ENCODE measurements at places on chromosomes 6 and 20.

- no peaks in the 10 kb centered on the region for H3K27me3 ChIP-seq
- peaks cover 2% of the 10 kb centered on the region for H3K36me3 ChIP-seq
- no peak overlapping the region for H3K4me3 ChIP-seq
These were observed 17.7 kb downstream of the UTRN start for GRCh38 chr6:144302701-144303372.

DNA sequence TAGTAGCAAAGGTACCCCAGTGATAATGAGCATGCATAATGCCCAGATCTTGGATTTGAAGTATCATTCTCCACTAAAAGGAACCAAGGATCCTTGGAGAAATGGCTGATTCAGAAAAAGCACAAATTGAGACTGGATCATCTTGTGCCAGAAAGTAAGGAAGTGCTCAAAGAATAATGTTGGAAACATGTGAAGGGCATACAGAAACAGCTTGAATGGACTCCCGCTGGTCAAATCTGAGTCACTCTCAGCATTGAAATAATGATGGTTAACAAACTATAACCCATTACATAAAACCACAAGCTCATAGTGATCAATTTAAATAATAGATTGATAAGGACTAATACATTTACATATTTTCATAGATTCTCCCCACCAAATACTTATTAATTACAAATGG, 3.6 kb upstream of the OSTM1 start:
- no peak overlapping the region for H3K4me3 ChIP-seq
- no peaks in the 10 kb centered on the region for H3K36me3 ChIP-seq
- peaks cover 6% of the 10 kb centered on the region for H3K4me1 ChIP-seq
- H3K27me3 ChIP-seq = peaks cover 5% of the 10 kb centered on the region

GRCh38 chr20:46341074-46342009, 33.0 kb upstream of the CDH22 start:
- H3K27me3 ChIP-seq = peaks cover 54% of the 10 kb centered on the region
- H3K36me3 ChIP-seq = no peaks in the 10 kb centered on the region
- no peak overlapping the region for H3K27ac ChIP-seq

DNA sequence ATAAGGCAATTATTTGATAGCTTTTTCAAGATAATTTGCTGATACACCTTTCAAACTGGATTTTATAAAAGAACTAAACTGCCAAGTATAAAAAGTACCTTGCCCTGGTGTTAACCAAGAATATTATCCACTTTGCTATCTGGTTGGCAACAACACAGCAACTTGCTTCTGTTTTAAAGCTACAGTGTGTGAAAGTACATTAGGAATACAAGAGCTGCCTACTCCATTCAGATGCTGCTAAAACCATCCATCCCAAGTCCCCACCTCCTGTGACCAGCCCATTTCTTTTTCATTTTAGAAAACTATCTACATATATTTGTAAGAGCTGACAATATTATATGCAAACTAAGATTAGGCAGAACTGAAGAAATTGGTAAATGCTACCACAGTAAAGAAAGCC, 12.8 kb downstream of the CLDN20 start:
- H3K27ac ChIP-seq = no peak overlapping the region
- H3K36me3 ChIP-seq = peaks cover 32% of the 10 kb centered on the region
- no peak for DNase-seq
- no peaks in the 10 kb centered on the region for H3K4me1 ChIP-seq

DNA sequence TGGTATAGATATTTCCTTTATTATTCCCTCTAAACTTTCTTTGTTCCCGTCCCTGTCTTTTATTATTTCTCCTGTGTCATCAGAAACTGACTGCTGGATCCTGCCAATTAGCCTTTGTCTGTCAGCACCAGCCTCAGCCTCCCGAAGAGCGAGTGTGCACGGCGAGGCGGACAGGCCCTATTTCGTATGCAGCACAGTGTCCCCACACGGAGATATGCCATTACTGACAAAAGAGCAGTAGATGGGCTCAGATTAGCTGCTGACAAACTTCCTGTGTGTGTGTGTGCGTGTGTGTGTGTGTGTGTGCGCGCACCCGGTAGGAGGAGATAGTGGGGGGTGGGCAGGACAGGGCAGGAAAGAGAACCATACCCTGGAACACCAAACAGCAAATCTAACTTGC, 99.5 kb upstream of the ZFP64 start:
- H3K27me3 ChIP-seq = no peaks in the 10 kb centered on the region
- DNase-seq = no peak
- H3K4me1 ChIP-seq = no peaks in the 10 kb centered on the region
- no peak overlapping the region for H3K27ac ChIP-seq

DNA sequence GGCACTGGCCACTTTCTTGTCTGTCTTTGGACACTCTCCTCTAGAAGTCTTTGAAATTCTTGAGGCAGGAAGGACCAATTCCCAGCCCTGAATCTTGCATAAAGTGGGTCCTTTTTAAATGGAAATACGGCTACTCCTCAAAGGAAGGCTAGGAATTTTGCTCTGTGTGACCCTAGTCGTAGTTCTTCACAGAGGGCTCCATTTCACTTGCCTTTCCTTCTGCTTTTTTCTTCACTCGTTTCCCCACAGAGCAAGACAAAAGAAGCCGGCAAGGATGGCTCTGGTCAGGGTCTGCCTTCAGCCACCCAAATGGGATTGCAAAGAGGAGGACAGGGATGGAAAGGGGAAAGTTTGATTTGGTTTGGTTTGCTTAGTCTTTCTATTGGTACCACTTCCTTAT, 25.8 kb downstream of the HLA-E start:
- no peak overlapping the region for H3K4me3 ChIP-seq
- no peaks in the 10 kb centered on the region for H3K27me3 ChIP-seq
- no peaks in the 10 kb centered on the region for H3K36me3 ChIP-seq
- no peak for DNase-seq

- H3K27ac ChIP-seq = peak overlapping the region; percentile 53
- peaks cover 63% of the 10 kb centered on the region for H3K4me1 ChIP-seq
- peak; percentile 54 for DNase-seq
- no peak overlapping the region for H3K4me3 ChIP-seq
These were observed 10.7 kb downstream of the SDC4 start for GRCh38 chr20:45337367-45338120.

DNA sequence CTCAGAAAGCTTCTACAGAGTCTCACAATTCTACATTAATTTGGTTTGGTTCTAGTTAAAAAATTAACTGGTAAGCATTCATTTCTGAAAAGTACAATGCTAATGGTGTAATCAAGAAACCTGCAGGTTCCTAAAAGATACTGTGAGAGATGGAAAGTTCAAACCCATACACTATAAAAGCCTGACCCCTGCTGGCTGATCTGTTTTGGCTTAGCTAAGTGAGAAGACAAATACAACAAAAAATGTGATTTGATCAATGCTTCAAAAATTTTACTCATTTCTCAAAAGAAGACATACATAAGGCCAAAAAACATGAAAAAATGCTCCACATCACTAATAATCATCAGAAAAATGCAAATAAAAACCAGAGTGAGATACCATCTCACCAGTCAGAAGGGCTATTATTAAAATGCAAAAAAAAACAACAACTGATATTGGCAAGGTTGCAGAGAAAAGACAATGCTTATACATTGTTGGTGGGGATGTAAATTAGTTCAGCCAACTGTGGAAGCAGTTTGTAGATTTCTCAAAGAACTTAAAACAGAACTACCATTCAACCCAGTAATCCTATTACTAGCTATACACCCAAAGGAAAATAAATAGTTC, 102.8 kb downstream of the MOXD1 start:
- no peak overlapping the region for H3K4me3 ChIP-seq
- DNase-seq = peak; percentile 19
- H3K27ac ChIP-seq = no peak overlapping the region
- no peaks in the 10 kb centered on the region for H3K27me3 ChIP-seq
- no peaks in the 10 kb centered on the region for H3K4me1 ChIP-seq

- no peak overlapping the region for H3K4me3 ChIP-seq
- no peak for DNase-seq
- H3K27ac ChIP-seq = no peak overlapping the region
These were observed 74.8 kb downstream of the IYD start for GRCh38 chr6:150443621-150444020.

GRCh38 chr20:44723798-44724362, 8.7 kb downstream of the CCN5 start:
- no peak overlapping the region for H3K4me3 ChIP-seq
- H3K4me1 ChIP-seq = peaks cover 6% of the 10 kb centered on the region
- H3K36me3 ChIP-seq = no peaks in the 10 kb centered on the region
- no peak for DNase-seq
- peaks cover 14% of the 10 kb centered on the region for H3K27me3 ChIP-seq

- no peak for DNase-seq
- H3K4me3 ChIP-seq = no peak overlapping the region
- H3K36me3 ChIP-seq = no peaks in the 10 kb centered on the region
- H3K27ac ChIP-seq = no peak overlapping the region
These were observed 11.5 kb downstream of the DLGAP4 start for GRCh38 chr20:36317675-36318074.

DNA sequence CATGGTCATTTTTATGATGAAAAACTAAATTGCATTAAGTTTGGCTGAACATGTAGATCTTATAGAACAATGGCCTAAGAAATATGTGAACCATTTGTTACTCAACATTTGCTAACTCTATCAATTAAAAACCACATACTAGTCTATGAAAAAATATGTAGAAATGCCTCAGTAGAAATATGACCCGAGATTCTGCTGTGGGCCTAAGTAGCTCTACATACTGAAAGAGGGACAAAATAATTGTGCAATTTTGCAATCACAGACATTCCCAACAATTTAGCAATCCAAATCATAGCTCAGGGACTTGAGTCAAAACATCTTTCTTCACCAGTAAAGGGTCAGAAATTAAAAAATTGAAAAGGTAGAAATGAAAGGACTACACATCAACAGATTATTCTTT, 619.0 kb downstream of the FRK start:
- H3K4me3 ChIP-seq = no peak overlapping the region
- H3K27me3 ChIP-seq = no peaks in the 10 kb centered on the region
- DNase-seq = no peak
- H3K4me1 ChIP-seq = no peaks in the 10 kb centered on the region

- no peaks in the 10 kb centered on the region for H3K27me3 ChIP-seq
- H3K27ac ChIP-seq = no peak overlapping the region
- no peaks in the 10 kb centered on the region for H3K4me1 ChIP-seq
- no peak for DNase-seq
- H3K36me3 ChIP-seq = no peaks in the 10 kb centered on the region
- H3K4me3 ChIP-seq = no peak overlapping the region
These were observed 33.2 kb upstream of the HBS1L start for GRCh38 chr6:135087803-135088202.

- H3K27me3 ChIP-seq = no peaks in the 10 kb centered on the region
- H3K36me3 ChIP-seq = no peaks in the 10 kb centered on the region
- no peaks in the 10 kb centered on the region for H3K4me1 ChIP-seq
- H3K4me3 ChIP-seq = no peak overlapping the region
These were observed 67.5 kb upstream of the NRN1 start for GRCh38 chr6:6074190-6074589.

DNA sequence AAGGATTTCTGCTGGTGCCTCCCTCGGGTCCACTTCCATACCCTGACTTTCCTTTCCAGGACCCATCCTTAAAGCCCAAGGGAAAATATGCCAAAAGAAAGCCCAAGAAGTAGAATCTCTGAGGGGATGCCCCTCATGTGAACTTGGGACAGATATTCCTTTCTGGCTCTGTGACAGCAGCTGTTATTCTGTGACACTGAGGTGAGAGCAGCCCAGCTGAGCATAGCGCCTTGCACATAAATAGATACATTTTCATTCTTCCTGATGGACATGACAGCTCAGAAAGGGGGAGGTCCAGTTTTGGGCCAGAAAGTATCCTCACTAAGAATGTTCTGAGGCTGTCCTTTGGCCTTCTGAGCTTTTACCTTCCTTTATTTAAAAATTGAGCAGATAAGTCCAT, 353.2 kb downstream of the SAMD5 start:
- H3K27me3 ChIP-seq = no peaks in the 10 kb centered on the region
- DNase-seq = no peak
- H3K36me3 ChIP-seq = no peaks in the 10 kb centered on the region
- H3K4me3 ChIP-seq = no peak overlapping the region

DNA sequence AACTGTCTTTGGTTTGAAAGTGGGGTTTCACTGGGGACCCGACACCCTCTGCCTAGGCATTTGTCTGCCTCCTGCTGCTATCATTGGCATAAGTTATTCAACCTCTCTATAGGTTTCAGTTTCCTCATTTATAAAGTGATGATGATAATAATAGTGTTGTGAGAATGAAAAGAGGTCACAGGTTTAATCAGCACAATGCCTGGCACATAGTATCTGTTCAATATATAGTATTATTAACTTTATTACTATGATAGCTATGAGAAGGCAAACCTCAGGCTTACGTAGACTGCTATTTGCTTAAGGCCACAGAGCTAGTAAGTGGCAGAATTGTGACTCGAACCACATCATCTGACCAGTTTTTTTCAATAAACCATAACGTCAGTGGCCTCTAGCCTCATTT, 256.8 kb downstream of the CDKAL1 start:
- H3K27ac ChIP-seq = no peak overlapping the region
- no peaks in the 10 kb centered on the region for H3K4me1 ChIP-seq
- H3K4me3 ChIP-seq = no peak overlapping the region
- no peak for DNase-seq
- H3K27me3 ChIP-seq = no peaks in the 10 kb centered on the region

- H3K4me3 ChIP-seq = peak within 1 kb of the TSS; percentile 75
- H3K27me3 ChIP-seq = no peaks in the 10 kb centered on the region
These were observed at the start of gene SLC18B1 for GRCh38 chr6:132797951-132798868. SLC18B1 (minus strand) TSS chr6:132798637; CDS start chr6:132798456, 181 bp downstream.

DNA sequence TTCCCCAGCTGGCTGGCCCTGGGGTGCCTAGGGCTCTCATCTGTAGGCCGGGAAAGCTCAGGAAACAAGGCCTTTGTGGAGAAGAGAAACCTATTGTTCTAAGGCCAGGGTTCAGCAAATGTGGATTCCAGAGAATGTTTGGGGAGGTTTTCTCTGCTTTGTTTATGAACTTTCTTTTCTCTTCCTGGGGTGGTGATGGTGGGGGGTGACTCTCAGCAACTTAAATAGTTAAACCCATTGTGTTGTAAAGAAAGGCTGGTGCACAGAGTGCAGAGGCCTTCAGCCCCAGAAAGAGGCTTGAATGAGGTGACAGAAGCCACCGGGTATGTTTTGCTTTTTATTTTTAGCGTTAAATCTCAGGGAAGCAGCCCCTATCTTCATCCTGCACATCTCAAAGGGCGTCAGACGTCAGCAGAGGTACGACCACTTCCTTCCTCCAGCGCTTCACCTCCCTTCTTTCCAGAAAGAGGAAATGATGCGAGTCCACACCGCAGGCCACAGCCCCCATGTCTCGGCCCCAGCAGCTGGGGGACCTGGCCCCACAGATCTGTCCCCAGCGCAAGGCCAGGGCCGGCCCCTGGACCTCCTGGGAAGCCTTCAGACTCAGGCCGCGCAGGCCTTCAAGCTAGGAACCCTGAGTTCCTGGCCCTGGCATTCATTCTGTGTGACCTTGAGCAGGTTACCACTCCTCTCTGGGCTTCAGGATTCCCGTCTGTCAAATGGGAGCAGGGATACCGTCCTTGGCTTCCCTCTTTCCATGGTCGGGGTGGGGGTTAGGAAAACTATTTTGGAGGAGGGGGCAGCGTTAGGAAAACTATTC, 605 bp upstream of the PPP1R16B start:
- peak overlapping the region; percentile 29 for H3K27ac ChIP-seq
- H3K4me3 ChIP-seq = peak overlapping the region; percentile 18
- peak; percentile 40 for DNase-seq
- H3K4me1 ChIP-seq = no peaks in the 10 kb centered on the region

DNA sequence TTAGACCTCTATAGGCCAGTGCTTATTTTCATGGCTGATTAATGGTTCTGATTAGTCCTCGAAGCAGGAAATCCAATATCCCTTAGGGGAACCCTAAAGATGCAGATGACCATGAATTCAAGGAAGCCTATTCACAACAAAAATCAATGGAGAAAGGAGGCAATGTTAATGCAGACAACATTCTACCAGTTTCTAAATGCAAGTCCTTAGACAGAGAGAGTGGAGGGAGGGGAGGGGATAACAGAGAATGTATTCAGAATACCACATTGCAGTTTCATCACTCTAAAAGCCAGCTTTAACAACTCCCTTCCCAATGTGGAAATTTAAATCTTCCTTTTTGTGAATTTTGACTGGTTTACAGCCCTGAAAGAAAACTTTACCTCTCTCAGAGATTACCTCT, 87.1 kb upstream of the POU3F2 start:
- no peaks in the 10 kb centered on the region for H3K4me1 ChIP-seq
- H3K4me3 ChIP-seq = no peak overlapping the region
- no peaks in the 10 kb centered on the region for H3K36me3 ChIP-seq

Data from large intestine (tissue), 12 donors.